Smooth muscle cell of the brain vasculature (primary cell): ENCODE measurements at places on chromosomes 5 and 9.

DNA sequence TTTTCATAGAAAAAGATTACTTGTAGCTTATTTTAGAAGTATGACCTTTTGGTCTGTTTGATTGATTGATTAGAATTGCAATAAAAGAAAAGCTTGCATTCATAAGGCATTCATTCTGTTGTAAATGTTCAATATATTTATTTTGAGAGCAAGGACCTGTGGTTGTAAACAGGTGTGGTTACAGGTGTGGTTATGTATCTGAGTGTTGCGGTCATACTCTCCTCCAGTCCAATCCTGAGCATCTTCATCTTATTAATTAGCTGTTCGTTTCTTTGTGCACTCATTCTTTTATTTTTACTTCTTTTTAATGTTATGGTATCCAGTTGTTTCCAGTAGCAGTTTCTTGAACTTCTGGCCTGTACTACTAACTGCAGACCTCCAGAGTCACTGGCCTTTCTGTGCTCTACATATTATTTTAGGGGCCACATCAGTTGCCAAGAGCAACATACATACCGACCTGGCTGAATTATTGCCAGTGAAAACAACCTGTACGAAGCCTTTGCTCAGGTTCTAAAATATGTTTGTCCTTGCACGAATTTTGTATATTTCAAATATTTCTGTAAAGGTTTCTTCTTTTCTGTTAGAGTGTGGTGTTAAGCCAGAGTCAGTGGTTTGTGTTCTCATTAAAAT is 128.7 kb downstream of the CDC42SE2 start:
- no peak for DNase-seq

DNA sequence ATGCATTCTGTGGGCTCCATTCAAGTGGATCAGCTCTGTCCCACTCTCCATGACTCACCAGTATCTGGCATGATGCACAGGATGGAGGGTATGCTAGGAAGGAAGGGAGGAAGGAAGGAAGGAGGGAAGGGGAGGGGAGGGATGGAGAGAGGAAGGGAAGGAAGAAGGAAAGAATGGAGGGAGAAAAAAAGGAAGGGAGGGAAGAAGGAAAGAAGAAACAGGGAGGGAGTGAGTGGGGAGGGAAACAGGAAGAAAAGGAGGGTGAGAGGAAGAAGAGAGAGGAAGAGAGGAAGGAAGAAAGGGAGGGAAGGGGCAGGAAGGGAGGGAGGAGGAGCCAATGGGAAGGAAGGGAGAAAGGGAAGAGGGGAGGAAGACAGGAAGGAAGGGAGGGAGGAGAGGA is 5.3 kb upstream of the BARHL1 start:
- no peak for DNase-seq

GRCh38 chr5:83711982-83712601 is 8.6 kb downstream of the HAPLN1 start:
- DNase-seq = peak; percentile 32

GRCh38 chr9:132055756-132056155 is 23.9 kb downstream of the MED27 start:
- no peak for DNase-seq

- DNase-seq = no peak
These were observed 109.5 kb downstream of the C9orf50 start for GRCh38 chr9:129511285-129511900.

- DNase-seq = no peak
These were observed 134.6 kb upstream of the MYO10 start for GRCh38 chr5:17070647-17071046.

DNA sequence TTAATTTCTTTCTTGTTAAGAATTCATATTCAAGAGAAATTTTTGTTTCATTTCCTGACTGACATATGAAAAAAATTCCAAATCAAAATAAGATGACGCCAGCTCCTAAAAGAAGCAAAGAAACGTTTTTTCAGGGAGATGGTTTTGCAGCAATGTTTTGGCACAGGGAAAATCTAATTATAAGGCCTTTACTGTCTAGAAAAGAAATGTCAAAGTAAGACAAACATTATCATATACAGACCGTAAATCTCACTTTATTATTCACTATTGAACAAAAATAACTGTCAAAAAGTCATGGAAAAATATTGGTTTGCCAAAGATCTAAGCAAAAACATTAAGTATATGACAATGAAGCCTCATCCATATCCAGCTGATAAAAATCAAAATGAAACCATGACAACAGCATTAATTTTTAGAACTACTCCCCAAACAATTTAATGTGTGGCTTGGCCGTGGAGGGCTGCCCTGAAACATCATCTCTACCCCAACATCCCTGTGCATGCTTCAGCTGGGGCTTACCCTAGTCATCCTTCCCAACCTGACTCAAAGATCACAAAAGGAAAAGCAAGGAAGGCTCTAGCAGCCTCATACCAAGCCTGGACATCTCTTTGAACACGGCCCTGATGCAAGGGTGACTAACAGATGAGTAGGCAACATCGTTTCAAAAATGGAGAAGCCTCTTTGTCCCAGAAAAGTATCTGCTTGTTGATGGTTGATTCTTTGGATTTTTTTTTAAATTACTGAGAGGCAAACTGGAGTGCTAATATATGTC is 95.6 kb downstream of the ARSB start:
- DNase-seq = no peak

GRCh38 chr5:66828046-66828547 is 231.9 kb downstream of the MAST4 start:
- DNase-seq = no peak

DNA sequence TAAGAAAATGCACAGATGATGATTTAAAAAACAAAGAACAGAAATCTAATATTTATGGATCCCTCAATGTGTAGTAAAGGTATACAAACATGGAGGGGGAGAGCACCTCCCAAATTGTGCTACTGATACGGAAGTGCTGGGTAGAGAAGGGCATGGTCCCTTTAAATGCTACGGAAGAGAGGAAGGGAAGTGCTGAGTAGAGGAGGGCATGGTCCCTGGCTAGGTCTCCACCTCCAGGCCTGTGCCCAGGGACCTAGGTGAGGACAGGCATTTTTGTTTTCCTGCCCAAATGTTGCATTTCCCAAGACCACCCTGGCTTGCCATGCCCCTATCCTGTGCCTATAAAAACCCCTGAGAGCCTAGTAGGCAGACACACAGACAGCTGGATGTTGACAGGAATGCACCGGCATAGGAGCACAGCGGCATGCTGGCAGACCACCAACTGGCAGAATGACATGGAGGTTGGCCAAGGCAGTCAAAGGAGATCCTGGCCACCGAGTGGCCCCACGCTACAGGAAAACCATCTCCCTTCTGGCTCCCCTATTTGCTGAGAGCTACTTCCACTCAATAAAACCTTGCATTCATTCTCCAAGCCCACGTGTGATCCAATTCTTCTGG is 62.1 kb upstream of the SPDL1 start:
- no peak for DNase-seq

GRCh38 chr9:2271426-2271825 is 256.3 kb downstream of the SMARCA2 start:
- no peak for DNase-seq

GRCh38 chr5:72436796-72437471 is 70.3 kb downstream of the ZNF366 start:
- no peak for DNase-seq
